Uterine smooth muscle cell (primary cell): ENCODE measurements at places on chromosomes 12 and 14. TPM values are rescaled to one million over a fixed set of nuclear protein-coding genes. Genes with fewer than 3 reads are reported as not detected.

The SERPINA10 gene
- under 0.01 TPM in 1 of 2 replicates, not detected in the other for total RNA-seq

The KLRC2 gene
- not detected in 2 replicates for total RNA-seq

The PDE3A gene
- 1.4 and 1.7 TPM in 2 replicates for total RNA-seq

The PTHLH gene
- total RNA-seq = 0.33 and 0.62 TPM in 2 replicates

The RND1 gene
- total RNA-seq = 0.12 TPM in 1 of 2 replicates, not detected in the other

The LRRC10 gene
- not detected in 2 replicates for total RNA-seq

The STXBP6 gene
- total RNA-seq = 7.1 and 10.2 TPM in 2 replicates

The PPP4R4 gene
- 3.2 and 4.9 TPM in 2 replicates for total RNA-seq

The EML5 gene
- 0.11 and 0.50 TPM in 2 replicates for total RNA-seq

The ADAMTS20 gene
- not detected in 2 replicates for total RNA-seq

The FOXN4 gene
- total RNA-seq = not detected in 2 replicates

The TBX3 gene
- total RNA-seq = 113 and 160 TPM in 2 replicates

The TTC6 gene
- total RNA-seq = under 0.01 TPM in 1 of 2 replicates, not detected in the other
